ENCODE measurements at places on chromosomes 16 and 17.

DNA sequence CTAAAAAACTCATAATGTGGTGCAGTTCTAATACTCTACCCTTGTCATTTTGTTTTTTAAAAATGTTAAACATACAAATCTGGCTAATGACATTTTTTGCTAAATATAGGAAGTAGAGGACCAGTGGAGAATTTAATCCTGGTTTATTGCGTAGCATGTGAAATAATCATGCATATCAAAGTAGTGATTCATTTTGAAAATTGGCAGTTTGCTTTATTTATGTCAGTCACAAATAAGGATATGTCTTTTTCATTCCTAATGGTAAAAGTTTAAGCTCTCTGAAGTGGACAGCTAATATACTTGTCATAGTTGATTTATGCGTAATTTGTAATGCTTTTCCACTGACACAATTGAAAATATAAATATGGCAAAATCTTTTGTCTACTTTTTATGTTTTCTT is 224.2 kb downstream of the BCAS3 start:
- no peak for DNase-seq

DNA sequence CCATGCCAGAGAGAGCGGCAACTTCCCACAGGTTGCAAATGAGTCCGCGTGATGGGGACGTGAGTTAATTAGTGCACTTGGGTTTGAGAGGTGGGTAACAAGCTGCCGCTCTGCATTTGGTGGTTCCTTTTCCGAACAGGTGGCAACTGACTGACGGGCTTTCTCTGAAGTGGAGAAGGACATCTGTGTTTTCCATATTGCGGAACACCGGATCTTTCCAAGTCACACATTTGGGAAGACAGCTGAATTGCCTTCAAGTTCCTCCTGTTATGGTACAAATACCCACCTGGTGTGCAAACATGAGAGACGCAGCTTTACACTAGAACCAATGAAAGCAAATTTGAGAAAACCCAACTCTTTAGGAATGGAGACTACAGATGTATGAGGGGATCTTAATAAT is 451.3 kb upstream of the ZFHX3 start:
- no peak for DNase-seq

DNA sequence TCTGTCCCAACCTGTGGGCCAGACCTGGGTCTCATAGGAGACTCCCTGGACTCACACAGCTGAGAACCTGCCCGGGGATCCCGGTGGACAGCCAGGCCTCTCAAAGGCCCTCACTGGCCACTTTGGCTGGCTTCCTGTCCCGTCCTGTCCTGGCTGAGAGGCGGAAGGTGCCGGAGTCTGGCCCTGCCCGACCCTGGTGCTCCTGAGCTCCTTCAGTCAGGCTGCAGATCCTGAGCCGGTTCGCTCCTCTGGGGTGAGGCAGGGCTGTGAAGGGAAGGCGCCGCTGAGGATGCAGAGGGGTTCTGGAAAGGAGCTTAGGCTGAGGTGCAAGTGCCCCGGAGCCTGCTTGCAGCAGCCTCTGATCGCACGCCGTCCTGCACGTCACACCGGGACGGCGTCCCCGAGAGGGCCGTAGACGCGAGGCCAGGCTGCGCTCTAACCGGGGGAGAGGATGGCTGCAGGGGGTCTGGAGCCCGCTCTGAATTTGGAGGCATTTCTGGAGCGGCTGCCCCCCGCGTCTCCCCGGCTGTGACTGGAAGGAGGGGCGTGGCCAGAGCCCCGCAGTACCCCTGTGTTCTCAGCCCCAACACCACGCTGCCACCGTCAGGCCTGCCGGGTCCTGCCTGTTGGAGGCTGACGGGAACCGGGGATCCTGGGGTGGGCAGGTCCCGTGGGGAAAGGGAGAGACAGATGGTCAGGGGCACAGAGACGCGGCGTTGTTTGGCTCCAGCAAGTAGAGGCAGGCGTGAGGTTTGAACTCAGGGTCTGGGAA is 4.1 kb downstream of the HGS start:
- no peak for DNase-seq

DNA sequence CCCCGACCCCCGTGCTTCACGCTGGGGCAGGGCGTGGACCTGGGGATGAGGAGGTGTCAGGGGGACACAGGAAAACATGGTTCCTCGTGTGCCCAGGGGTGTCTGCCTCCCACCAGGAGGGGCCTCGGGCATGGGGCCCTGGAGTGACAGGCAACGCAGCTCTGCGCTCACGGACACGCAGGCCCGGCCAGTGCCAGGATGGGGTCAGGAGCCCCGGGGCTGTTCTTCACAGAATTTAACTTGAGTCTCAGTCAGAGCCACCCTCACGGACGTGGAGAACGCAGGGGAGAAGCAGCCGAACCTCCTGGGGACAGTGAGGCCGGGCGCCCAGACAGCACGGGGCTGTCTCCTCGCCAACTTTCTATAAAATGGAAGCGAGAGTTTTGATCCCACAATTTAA is 16.7 kb downstream of the UNKL start:
- no peak for DNase-seq

GRCh38 chr16:81467072-81467471 is 22.5 kb downstream of the CMIP start:
- DNase-seq, result no peak

- DNase-seq, result no peak
Measured at GRCh38 chr16:67184453-67184994, 761 bp upstream of the MATCAP1 start.

DNA sequence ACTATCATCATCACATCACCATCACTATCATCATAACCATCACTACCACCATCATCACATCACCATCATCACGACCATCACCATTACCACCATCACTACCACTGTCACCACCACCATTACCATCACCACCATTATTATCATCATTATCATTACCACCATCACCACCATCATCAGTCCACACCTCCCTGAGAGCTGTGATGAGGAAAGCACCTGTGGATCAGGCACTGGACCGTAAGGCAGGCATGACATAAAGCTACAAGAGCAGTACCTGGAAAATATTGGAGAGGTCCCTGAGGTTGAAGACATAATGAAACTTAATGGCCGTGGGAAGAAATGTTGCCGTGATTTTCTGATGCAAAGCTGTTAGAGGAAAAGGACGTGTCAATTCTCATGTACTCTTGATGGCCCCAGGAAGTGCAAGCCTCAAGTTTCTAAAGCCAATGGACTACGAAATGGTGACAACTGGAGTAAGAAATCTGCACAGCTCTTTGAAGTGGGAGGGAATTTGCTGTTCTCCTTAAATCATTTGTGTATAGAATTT is 98.4 kb downstream of the DNAH17 start:
- DNase-seq, result no peak

GRCh38 chr17:47299239-47299910 is 24.4 kb upstream of the EFCAB13 start:
- no peak for DNase-seq

DNA sequence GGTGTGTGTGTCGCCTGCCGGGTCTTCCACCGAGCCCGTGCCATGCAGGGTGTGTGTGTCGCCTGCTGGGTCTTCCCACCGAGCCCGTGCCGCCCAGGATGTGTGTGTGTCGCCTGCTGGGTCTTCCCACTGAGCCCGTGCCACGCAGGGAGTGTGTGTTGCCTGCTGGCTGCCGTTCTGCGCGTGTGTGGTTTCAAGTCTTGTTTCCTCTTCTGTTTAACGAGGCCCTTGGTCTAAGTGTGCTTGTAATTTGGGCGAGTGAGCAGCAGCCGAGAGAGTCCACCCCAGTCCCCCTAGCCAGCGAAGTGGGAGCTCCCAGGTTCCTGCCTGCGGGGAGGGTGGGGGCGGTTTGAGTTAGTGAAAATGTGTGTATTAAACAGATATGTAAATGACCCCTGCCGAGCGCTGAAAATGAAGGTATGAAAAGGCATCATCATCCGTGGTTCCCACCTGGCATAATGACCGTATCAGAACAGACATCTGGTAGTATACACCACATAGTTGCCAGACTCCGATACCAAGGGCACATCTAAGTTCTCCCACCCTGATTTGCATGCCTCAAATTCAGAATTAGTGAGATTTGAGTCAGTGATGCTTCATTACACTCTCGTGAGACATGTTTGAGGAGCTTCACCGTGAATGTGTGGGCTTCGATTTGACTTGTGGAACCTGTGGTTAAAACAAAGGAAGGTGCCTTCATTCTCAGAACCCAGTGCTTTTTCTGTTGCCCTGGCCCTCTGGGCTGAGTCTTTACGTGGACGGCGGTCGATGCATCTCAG is 114.5 kb upstream of the CHMP6 start:
- peak; percentile 71 for DNase-seq

DNA sequence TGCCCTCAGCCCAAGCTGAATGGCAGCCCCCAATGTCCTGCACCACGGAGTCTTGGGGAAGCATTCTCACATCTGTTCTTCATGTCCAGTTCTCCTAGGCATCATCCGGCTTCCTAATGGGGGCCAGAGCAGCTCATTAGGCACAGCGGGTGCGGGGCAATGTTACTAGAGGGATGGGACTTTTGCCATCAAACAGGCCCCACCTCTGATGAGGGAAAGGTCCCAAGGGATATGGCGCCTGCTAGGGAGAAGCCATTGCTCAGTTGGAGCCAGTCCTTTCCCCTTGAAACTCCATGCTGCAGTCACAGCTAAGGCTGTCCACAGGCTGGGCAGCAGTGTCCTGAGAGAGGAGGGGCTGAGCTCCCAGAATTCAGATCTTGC is 1.7 kb upstream of the DPH1 start:
- DNase-seq, result no peak

GRCh38 chr17:18319604-18320256 is 4.6 kb downstream of the SMCR8 start:
- no peak for DNase-seq

DNA sequence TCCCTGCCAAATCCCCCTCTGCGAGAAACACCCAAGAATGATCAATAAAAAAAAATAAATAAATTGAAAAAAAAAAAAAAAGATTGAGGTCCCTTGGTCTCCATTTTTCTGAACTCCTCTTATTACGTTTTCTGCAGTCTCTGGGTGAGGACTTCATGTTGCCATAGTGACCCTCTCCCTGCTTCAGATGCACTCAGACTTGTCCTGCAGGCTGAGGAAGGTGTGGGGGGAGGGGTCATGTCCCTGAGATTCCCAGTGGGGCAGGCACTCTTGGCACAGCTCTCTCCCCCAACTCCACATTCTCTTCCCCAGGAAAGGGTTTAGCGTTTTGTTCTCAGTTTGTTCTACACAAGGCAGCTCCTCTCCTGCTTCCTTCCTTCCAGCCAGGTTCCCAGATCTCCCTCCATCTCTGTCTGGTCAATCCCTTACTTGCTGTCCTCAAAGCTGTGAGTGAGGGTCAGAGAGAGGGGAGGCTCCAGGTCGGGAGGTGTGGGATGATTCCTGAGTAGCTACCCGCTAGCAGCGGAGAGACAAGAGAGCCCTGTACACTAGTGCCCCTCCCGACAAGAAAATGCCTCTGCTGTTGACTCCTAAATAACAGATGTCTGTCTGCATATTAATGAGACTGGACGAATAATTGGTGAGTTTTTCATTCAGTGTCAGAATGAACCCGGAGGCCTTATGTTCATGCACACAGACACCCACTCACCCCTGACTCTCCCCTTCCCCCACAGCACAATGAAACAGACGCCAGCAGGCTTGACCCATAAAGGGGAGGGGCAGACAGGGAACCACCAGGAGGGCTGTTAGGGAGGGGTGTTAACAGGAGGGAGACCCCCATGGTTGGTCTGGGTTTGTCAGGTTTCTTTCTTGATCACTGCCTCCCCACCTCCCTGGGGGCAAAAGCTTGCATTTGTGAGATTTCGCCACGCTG is 9.2 kb downstream of the RND2 start:
- DNase-seq, result no peak

GRCh38 chr17:32976605-32977004 is 15.0 kb upstream of the SPACA3 start:
- no peak for DNase-seq

- DNase-seq, result no peak
Measured at GRCh38 chr16:14140923-14141322, 69.8 kb downstream of the MRTFB start.

DNA sequence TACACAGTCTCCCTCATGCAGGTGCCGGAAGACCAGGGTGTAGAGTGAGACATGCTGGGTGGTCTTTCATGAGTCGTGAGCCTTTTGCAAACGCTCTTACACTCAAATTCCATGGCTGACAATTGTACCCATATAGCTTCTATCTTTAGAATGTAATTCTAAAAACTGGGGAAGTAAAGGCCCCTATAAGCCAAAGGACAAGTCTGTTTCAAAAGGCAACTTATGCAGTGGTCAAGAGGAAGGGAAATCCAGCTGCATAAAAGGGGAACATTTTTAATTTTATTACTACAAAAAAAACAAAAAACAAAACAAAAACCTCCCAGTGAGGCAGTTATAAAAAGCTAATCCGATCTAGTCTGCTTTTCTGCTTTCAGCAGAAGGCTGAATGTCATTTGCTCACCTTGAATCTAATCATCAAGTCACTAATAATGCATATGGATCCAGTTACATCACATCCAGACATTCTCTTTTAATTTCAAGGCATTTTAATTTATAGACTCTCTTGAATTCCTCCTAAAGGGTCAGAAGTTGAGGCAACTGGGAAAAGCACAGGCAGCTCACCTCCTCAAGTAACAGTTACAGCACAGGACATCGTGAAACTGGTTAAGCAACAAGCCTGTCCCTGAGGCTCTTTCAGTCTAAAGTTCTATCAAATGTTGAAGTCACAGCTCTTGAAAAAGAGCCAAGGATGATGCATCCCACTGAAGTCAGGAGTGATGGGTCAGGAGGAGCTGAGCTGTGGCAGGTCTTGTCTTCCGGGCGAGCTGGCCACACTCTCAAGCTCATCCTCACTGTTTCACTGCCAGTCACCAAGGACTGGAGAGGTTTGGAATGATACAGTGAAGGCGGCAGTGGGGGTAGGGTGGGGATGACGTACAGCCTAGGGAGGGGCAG is 99.7 kb downstream of the VPS53 start:
- no peak for DNase-seq

GRCh38 chr17:7017827-7018200 is 5.0 kb upstream of the BCL6B start:
- DNase-seq, result no peak

- no peak for DNase-seq
Measured at GRCh38 chr17:30950669-30951399, 20.0 kb upstream of the RNF135 start.
